Stimulated activated CD4-positive, alpha-beta T cell treated with anti-CD3 and anti-CD28 coated beads, Interleukin-1b, Interleukin-23, amount 100 ng/mL, for 1 hour (primary cell): ENCODE measurements at places on chromosomes 7 and 10.

DNA sequence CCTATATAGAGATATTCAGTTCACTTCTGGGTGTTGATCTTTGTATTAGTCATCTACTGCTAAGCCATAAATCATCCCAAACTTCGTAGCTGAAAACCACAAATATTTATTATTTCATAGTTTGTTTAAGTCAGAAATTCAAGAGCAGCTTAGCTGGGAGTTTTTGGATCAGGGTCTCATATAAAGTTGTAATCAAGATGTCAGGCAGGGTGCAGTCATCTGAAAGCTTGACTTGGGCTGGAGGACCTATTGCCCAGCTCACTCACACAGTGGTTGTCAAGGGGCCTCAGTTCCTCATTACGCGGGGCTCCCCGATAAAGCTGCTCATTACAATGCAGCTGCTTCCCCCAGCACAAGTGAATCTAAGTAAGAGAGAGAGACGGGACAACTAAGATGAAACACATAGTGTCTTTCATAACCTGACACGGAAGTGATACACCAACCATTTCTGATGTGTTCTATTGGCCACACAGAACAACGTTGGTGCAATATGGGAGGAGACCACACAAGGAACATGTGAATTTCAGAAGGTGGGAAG is 15.7 kb downstream of the PPP1R3C start:
- DNase-seq: no peak

DNA sequence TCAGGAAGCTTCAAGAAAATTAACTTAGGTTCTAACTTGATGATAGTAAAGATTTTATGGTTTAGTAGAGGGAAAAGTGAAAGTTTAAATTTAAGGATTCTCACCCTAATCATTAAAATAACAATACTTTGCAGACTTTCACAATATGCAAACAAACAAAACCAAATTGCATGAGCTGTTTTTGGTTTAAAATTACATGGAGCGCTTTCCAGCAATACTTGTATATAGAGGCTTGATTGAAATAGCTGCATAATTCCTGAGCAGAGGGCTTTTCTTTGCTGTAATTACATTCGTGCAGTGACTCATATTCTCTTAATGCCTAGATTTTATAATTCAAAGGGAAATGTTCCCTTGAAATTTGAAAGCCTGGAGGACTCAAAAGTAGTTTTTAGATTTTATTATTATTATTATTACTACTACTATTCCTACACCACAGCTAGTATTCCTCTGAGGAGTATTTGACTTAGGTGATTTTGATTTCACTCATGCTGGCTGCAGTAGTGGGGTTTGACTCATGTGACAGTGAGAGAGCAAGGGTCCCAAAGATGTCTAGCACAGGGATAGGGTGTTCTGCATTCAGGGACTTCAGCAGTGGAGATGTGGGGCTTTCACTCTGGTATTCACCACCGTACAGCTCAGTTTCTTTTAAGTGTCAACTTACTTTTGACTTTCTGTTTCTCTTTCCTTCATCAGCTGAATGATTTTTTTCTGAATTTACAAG is 138.1 kb downstream of the ADAM22 start:
- no peak for DNase-seq

GRCh38 chr7:53656881-53657280 is 621.4 kb downstream of the POM121L12 start:
- DNase-seq: no peak

GRCh38 chr7:154916856-154917807 is 85.8 kb downstream of the PAXIP1 start:
- DNase-seq: no peak

DNA sequence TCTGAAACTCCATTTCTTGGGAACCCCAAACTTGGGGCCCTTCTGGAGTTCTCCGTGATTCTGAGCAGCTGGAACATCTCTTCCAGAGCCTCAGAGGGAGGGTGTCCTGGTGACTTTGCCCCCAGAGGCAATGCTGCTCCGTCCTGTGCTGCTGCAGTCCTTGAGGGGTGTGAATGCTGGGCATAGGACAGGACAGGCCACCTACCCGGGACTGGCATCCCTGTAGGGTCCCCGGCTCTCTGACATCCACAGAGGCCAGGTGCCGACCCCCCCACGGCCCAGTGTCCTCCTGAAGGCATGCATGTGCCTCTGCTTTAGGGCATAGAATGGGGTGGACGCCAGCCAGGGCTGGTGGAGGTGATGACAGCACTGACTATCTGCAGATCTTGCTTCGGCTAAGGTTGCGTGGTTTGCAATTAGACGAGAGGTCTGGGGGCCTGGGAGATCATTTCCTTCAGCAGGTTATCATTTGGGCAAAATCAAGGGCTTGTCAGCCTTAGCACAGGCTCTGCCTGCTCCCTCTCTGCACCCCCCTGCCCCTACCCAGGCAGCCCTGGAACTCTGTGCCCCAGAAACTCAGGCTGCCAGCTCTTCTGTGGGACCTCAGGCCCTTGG is 136.9 kb upstream of the GPR26 start:
- no peak for DNase-seq

- DNase-seq: no peak
These were observed 913.8 kb downstream of the KCNMA1 start for GRCh38 chr10:76723844-76724243.

- no peak for DNase-seq
These were observed 22.3 kb upstream of the FAM133B start for GRCh38 chr7:92612501-92612900.

- DNase-seq: no peak
These were observed 107.4 kb downstream of the GSAP start for GRCh38 chr7:77308792-77309191.

DNA sequence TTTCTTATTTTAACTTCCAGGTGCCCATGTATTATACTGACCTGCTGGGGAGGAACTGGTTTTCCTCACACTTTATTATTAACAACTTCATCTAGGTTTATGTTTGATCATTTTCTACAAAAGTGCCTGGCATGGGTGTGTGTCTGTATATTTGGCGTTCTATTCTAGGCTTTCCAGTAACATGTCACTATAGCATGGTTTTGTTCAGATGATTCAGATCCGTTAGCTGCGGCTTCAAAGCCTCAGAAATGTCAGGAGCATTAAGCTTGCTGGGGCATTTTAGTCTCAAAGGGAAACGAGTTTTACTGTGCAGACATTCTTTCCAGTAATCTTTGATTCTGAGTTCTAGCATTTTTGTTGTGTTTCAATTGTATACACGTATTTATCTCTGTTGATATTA is 2.3 kb downstream of the INPP5A start:
- no peak for DNase-seq

- no peak for DNase-seq
These were observed 5.8 kb downstream of the KNDC1 start for GRCh38 chr10:133165556-133166503.

DNA sequence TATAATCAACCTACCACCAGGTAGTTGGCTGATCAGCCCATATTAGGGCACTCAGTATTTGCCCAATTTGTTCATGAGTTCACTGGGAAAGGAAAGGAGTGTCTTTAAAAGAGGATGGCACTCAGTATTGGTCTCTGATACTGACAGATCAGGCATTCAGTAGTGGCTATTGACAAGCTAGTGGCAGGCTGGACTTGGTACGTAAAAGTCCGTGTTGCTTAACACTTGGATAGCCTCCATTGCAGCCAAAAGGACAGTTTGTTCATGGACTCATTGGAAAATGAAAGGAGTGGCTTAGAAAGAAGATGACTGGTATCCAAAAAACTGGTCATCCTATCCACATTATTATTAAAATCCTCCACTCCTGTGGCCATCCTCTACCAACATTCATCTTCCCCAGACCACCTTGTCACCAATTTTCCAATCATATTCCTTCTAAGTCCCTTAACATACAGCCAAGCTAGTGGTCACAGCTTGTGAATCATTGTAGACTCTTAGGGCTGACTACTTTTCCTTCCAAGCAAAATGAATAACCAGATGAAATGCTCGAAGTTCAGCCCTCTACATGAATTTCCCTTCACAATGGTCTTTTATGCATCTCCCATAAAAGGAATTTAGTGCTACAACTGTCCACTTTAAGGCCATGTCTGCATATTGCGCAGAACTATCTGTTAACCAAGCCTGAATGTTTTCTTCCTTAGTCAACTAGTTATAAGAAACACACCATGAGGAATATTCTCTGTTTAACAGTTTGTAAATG is 78.6 kb upstream of the MAGI2 start:
- no peak for DNase-seq

DNA sequence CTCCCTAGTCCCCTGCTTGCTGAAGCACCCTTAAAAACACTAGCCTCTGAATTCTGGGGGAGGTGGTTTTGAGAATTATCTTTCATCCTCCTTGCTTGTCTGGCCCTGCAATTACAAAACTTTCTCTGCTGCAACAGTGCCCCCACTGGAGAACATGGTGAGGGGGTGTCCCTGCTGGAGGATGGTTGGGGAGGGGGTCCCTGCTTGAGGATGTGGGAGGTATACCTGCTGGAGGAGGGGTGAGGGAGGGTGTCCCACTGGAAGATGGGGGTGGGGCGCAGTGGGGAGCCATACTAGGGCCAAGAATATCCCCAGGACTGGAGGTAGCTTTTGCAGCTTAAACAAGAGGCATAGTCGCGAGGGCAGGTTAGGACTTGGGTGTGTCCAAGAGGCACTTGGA is 3.2 kb upstream of the POLM start:
- no peak for DNase-seq

- no peak for DNase-seq
These were observed 981.5 kb downstream of the SORCS1 start for GRCh38 chr10:106183041-106183440.

DNA sequence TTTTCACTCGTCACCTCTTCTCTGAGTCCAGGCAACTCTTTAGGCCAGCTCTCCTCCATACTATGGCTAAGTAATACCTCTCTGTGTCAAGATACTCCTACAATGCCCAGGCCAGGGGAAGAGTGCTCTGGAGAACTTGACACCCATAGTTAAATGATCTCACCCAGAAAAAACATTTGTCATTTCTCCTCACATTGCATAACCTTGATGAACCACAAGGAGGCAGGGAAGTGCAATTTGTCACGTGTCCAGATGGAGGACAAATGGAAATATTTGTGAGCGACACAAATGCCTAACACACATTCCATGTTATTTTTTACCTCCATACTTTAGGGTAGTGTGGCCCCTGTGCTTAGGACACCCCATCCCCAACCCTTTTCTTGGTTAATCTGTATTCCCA is 78.3 kb downstream of the HTR7 start:
- no peak for DNase-seq

- DNase-seq: no peak
These were observed 82.5 kb downstream of the EGFR start for GRCh38 chr7:55101359-55101758.

DNA sequence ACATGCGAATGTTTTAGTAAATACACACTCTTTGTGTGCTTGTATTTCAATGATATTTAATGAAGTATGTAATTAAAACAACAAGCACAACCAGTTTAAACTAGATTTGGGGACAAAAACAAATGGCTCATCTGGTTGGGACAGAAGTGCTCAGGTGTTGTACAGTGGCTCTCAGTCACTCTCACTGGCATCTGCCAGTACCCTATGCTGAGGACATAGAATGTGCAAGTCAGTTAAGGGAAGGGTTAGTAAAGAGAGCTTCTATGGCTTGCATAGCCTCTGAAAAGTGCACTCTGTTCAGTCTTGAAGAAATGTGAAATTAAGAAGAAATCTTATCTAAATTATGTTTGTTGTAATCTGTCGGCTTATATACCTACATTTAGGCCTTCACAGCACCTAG is 183.0 kb downstream of the LRRC4 start:
- DNase-seq: no peak

GRCh38 chr10:955127-955819 is 23.8 kb upstream of the LARP4B start:
- DNase-seq: no peak

DNA sequence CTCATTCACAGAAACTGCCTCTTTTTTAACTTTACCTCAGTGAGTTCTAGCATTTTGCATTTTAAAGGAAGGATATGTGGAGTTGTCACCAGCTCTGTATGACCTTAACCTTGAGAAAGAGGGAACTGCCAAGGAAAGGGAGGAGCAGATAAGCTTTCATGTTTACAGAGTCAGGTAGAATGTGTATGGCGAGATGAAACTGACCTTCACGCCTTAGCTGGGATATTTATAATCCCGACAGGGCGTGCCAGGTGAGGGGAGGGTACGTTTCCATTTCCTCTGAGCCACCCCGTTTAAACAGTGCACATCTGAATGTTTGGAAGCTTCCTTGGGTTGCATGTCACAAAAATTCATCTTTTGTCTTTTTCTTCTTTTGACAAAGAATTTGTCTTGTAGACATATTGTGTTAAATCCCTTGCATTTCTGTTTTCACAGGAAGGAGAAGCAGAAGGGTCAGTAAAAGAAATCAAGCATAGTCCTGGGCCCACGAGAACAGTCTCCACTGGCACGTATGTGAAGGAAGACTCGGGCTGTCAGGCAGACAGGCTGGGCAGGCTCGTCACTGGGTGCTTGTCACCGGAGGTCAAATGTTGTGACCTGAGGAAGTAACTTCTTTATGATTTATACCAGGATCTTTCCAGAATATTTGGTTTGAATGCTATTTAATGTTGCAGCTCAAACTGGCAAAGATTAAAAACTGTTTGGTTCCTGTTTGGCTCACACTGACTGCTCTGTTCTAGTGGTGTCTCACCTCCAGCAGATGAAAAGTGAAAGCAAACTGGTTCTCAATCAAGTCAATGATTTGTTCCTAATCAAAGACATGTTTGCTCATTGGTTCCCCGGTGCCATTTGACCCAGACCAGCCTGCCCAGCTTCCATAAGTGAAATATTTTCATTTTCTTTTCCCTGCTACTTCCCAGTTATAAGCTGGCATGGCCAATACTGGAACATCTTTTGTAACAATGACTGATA is 16.2 kb downstream of the OPTN start:
- no peak for DNase-seq

- DNase-seq: no peak
These were observed 11.6 kb downstream of the MTPN start for GRCh38 chr7:135965602-135966001.

GRCh38 chr7:72493850-72494661 is 81.9 kb upstream of the CALN1 start:
- DNase-seq: no peak

DNA sequence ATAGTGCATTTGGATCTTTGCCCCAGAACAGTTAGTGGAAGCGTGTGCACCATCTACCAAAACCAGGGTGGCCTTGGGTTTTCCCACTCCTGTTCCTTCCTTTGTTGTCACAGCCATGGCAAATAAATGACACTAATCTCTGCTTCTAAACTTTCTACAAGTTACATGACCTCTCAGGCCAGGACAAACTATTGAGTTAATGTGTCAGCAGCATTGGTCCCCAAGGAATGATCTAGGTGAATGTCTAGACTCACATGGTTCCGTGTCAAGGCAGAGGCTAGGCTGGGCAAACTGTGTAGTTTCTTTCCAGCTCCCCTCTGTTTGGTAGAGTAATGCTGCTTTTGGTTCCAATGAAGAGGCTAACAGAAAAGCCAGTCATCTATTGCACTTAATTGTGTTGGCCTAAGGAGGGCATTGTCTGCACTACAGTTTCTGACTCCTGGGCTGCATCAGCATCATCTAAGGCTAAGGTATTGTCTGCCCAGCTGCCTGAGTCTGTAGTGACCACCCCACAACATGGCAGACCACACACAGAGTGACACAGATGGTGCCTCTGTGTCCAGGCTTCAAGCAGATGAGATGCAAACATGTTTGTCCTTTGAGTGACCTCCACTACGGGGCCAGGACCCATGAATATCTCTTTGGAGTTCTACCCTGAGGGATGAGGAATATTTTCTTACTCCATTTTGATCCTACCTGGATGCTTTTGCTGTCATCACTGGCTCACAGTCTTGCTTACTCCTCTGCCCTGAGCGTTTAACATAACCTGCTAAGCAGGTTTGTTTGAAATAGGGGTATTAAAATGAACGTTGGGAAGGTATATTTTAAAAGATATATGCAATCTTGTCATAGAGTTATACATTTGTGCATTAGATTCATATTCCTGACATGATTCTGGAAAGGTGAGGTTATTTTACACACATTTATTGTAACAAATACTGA is 1.7 kb downstream of the CYP3A4 start:
- no peak for DNase-seq
